Activated CD8-positive, alpha-beta memory T cell treated with anti-CD3 and anti-CD28 coated beads for 4 hours (primary cell): ENCODE measurements at places on chromosomes 2 and 18.
A peak's percentile ranks its signal among the peaks of the same experiment; 100 is the strongest.

- DNase-seq = no peak
Observed at GRCh38 chr2:127347734-127348392, 39.9 kb downstream of the MAP3K2 start.

GRCh38 chr2:45172760-45173392 lies 163.6 kb upstream of the SIX2 start:
- DNase-seq = no peak

DNA sequence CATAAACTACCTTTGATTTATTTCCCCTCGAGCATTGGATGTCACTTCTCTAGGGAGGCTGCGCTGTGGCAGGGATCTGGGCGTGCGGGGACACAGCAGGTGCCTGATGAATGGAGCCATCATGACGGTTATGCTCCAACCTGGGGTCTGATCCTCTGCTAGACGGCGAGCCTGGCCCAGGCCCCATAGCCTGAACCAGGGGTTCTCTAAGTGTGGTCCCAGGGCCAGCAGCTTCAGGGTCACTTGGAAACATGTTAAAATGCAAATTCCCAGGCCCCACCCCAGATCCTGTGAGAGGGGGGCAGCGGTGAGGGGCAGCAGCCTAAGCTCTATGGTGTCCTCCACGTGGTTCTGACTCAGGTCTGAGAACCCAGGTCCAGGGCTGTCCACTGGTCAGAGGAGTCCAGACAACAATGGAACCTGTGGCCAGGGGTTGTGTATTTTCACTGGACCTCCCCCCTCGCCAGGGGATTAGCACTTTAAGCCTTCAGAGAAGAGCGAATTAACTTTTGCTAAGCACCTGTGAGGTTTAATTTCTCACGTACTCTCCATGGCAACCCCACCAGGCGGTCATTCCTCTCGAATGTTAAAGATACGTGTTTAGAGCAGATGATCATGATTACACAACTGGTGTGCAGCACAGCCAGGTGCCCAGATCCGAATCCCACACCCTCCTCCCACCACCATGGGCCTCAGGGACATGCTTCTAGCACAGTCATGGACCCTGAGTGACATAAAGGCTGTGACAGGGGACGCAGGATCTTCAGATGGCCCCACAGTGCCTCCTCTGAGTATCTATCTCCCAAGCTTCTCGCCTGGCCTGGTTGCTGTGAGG lies 1.6 kb upstream of the ARHGEF4 start:
- no peak for DNase-seq

DNA sequence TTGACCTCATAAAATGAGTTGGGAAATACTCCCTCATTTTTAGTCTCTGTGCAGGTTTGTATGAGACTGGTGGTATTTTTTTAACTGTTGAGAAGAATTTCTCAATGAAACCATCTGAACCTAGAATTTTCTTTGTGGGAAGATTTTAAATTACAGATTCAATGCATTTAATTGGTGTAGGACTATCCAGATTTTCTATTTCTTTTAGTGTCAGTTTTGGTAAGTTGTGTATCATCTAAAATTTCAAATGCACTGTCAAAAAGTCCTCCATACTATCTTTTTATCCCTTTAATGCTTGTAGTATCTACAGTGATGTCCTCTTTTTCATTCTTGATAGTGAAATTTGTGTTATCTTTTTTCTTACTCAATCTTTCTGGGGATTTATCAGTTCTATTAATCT lies 1.8 kb upstream of the BOK start:
- DNase-seq = no peak

GRCh38 chr2:24049485-24050021 lies at the start of gene FKBP1B:
Gene FKBP1B, plus strand, starts transcription at chr2:24049741. Its CDS starts 109 bp downstream, at chr2:24049850.
- DNase-seq = peak; percentile 30

DNA sequence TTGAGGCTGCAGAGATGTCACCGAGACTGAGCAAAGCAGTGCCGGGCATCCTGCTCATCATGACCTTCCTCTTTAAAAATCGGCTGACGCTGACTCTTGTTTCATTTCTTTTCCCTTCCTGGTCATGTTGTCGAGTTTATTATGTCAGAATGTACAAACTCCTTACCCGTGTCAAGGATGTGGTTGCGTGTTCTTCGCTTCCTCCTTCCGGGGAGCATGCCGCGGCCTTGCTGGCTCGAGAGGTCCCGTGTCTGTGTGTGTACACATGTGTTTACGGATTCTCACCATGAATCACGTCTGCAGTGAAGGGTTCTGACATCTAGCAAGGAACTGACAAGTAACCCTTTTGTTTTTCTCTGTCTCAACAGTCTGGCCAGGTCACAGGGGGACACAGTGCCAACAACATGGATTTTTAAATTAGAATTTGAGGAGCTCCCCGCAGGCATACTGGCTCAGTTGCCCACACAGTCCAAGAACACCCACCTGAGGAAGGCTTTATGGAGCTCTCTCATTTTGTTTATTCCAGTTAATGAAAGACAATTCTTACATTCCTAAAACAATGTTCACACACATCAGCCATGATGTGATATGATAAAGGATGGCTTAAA lies 60.2 kb downstream of the MYT1L start:
- no peak for DNase-seq

DNA sequence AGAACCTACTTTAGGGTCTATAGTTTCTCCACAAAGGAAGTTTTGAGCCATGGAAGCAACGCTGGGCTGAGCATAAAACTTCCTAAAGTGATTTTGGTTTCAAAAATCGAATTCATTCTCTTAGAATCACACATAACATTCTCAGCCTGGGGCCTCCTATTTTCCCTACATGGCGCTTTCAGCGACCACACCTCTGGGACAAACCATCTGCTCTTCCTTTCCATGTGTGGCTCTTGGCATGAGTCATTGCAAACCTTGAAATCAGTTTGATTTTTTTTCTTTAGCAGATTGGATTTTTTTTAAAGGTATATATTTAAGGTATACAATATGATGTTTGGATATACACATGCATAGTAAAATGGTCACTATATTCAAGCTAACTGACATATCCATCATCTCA lies 72.5 kb upstream of the APCDD1 start:
- no peak for DNase-seq

DNA sequence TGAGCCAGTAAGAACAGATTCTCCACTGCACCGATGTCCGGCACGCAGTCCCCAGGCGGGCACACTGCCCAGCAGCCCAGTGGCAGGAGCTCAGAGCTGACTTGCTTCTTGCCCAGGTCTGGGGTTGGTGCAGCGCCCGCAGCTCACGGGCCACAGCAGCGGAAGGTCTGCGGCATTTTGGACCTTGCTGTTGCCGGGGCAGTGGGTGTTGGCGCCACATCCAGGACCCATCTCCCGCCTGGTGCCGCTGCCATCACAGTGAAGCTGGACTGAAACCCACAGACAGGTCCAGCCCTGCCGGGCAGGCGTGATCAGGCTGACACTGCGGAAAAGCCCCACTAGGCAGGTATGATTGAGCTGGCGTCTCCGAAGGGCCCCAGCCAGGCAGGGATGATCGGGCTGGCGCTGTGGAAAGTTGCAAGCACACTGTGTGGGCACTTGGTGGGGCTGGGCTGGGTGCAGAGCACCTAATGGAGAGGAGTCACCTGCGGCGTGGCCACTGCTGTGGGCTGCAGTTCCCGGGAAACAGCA lies 75.5 kb downstream of the SLC66A2 start:
- DNase-seq = no peak

GRCh38 chr18:62498616-62499262 lies 24.1 kb upstream of the ZCCHC2 start:
- DNase-seq = no peak

- DNase-seq = no peak
Observed at GRCh38 chr2:207014424-207014823, 75.1 kb downstream of the CPO start.

DNA sequence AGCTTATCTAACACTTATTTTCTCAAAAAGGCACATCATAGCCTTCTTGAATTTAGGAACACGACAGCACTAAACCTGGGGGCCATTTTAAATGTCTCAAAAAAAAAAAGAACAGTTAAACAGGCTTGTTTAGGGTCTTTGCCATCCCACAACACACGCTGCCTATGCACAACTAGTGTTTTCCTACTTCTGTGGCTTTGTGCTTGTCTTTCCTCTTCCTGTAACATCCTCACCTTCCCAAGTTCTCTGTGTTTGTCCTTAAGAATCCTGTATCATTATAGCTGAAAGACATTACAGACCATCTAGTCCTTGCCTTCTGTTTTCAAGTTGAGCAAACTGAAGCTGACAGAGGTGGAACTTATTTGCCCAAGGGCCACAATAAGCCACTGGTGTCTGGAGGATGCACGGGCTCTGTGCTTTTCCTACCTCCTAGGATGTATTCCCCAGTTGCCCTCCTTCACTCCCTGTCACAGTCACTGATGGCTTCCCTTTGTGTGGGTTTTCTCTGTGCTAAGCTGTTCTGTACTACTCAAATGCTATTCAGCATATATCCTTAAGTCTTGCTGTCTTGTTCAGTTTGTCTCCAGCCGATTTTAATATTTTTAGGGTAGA lies 22.6 kb downstream of the SNRPD1 start:
- no peak for DNase-seq

DNA sequence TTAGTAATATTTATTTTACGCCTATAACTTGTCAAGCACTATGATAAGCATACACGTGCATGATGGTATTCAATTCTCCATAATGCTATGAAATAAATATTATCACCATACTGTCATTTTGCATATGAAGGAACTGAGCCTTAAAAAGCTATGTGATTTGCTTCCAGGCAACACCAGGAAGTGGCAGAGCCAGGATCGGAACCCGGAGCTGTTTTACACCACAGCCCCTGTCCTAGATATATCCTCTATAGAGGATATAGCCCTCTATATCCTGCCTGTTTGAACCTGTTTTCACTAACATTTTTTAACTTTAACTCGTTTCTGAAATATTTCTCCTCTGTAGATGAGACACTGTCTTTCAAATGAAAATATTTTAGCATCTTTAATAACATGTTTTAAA lies 690.0 kb downstream of the SATB2 start:
- DNase-seq = no peak

DNA sequence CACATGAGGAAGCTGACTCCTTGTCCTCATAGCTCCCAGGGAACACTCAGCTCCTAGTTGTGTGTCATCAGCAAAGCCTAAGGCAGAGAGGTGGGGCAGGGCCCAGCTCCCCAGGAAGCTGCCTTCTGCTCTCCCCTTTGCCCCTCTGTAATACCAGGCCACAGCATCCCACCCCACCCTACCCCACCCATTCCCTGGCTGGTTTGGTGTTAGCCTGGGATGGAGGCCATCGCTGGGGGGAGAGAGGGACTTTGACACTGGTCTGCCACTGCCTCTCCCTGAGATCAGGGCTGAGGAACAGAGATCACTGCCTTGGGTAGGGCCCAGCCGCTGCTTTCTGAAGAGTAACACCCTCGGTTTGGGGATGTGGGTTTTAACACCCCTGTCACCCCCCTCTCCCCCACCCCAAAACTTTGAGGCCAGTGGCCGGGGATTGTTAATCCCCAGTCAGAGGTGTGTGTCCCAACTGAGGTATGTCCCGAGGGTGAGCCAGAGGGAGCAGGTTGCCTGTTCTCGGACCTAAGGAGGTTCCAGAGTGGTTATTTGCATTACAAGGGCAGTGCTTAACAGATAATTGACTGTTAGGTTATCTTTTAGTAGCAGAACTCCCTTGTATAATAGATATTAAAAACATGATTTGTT lies 41.4 kb downstream of the TET3 start:
- no peak for DNase-seq

DNA sequence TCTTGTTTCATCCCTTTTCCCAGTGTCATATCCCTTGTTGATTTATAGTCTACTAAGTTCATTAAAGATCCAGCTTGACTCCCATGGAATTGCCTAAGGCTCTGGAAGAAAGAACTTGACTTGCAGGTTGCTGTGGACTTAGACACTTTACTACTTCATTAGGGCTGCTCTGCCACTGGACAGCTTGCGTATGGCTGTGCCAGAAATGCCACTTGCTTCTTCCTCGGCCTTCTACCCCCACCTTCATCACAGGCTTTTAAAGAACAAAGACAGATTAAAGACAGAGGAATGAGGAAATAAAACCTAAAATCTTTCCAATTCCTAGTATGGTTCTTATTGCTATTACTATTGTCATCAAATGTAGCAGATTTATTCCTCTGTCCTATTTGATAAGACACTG lies 591.7 kb downstream of the BCL11A start:
- no peak for DNase-seq

- DNase-seq = no peak
Observed at GRCh38 chr18:5620289-5620688, 76.5 kb upstream of the EPB41L3 start.

DNA sequence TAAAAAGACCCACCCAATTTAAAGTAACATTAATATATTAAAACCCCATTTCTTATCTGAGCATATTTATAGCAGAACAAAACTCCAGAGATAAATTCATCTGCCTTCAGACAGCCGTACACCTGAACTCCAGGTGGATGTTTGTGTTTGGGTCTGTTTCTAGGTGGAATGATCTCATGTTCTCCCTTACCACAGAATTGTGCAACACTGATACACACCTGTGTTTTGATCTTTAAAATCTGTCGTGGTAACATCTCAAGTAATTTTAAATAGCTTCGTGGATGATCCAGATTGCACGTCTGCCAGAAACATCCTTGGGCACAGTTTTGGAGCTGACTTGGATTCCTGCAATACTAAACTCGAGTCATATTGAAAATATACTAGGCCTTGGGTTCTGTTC lies 207.5 kb upstream of the FOSL2 start:
- DNase-seq = no peak

GRCh38 chr18:48554610-48555400 lies 16.0 kb downstream of the CTIF start:
- no peak for DNase-seq

DNA sequence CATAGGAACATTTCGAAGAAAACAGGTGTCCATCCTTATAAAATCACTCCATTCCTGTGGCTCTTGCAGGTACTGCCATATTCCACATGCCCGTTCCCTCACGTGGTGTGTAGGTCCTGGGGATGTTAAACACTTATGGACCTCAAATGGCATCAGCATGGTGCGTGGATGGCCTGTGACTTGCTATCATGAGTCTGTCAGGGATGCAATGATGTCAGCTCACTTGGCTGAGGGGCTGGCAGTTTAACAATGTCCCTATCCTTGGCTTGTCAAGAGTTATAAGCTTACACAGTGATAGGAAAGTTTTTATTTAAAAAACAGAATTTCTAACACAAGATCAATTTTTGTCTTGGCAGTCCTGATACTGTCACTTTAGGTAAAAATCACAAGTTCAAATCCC lies 28.8 kb downstream of the MAIP1 start:
- DNase-seq = no peak

GRCh38 chr2:33477473-33478468 lies 1.3 kb downstream of the RASGRP3 start:
- DNase-seq = no peak

GRCh38 chr2:86256982-86257381 lies 57.7 kb downstream of the MRPL35 start:
- no peak for DNase-seq
